ENCODE measurements at places on chromosomes 12 and 14.

DNA sequence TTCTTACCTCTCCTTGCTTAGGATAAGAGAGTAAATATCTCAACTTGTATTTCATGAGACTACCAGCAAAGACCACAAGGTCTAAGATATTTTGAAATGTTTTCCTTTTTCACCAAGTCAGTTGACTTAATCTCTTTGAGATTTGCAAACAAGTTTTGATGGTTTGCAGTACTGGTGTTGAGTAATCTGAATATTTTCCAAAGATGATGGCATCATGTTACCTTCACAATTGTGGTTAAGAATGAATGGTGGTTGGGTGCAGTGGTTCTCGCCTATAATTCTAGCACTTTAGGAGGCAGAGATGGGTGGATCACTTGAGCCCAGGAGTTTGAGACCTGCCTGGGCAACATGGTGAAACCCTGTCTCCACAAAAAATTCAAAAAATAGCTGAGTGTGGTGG lies 225.7 kb downstream of the TMTC2 start:
- DNase-seq, result peak; percentile 33

DNA sequence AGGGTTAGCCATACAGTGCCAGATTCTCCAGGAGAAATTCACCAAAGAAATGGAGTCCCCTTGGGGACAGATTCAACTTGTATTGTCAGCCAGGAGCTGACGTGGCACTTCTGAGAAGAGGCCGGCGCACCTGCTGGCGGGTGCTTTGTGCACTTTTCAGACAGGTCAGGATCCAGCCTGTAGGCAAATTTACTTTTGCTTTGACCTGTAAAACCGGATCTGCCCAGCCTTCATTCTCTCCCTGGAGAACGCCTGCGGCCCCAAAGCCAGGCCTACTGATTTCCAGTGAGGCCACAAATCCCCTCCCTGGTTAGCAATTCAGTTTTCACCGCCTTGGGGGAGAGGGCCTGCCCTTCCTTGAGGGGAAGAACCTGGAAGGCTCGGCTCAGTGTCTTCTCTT lies 17.4 kb downstream of the P2RX4 start:
- DNase-seq, result no peak

DNA sequence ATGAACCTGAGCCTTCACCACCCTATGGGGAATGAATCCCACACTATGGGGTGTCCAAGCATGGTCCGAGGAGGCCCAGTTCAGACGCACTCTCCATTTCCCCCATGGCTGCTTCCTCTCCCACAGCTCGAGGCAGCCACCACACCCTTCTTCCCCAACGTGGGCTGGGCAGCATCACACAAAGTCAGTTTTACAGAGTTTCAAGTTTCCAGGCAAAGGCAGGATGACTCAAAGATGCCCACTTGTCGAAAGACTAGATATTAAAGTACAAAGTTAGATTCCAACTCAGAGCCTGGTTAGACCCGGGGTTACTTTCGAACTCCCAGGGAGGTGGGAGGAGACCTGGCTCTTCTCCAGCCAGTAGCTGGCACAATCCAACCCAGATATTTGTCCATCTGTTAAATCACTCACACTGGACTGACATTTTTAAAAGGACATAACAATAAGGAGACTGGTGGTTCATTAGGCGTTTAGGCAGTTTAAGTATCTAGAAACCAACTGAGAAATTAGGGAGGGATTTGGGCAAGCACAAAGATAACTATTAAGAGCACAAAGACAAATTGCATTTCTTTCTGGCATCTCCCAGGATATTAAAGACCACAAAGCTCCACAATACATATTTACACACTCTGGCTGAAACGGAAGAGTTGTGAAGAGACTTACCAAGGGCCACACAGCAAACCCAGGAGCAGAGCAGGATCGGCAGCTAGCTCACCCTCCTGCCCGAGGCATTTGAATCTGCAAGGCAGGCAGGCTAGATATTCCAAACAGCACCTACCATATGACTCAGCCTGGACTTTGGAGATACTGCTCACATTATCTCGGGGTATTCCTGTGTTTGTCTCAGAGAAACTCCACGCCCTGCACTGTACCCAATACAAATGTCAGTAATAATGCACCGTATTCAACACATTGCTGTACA lies 34.8 kb downstream of the TMCC3 start:
- no peak for DNase-seq

DNA sequence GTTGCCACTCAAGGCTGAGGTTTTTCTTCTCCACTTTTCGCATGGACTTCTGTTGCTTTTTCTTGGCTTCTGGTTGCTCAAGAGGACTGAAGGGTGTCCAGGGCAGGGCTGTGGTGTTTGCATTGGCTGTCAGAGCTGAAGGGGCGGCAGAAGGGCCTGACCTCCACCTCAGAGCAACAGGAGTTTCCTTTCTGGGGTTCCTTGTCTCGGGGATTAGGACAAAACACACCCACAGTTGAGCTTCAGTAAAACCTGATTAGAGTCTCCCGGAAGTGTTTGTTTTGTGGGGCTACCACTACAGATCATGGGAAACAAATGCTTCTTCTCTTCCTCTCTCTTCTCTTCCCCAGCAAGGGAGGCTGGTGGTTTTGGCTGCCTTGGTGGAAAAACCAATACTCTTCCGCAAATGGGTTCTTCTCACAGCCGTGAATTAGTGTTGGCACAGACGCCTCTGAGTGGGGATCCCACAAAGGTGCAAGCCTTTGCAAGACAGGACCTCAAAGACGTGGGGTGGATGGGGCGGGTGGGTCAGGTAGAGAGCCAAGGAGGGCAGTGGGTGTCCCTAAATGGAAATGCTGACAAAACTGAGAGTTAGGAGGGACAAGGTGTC lies 317.7 kb upstream of the TBX3 start:
- DNase-seq, result no peak

GRCh38 chr12:93106910-93107309 lies 177.8 kb upstream of the EEA1 start:
- DNase-seq, result no peak

GRCh38 chr12:10736463-10736862 lies 13.3 kb upstream of the YBX3 start:
- no peak for DNase-seq

DNA sequence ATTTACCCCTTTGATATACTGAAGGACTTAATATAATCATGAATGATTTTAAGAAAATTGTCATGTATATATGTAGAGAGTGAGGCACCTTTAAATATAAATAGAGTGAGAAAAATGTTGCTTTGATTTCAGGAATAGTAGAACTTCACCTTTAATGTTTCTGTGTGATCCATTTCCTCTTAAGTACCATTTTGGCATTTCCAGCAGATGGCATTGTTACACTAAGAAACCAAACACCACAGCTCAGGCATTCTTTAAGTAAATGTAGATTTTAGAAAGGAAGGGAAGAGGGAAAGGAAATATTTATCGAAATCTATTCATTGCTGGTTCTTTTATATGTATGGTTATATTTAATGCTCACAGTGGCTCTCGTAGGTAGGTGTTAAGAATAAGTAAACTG lies 556.7 kb upstream of the FBXO33 start:
- peak; percentile 9 for DNase-seq

- DNase-seq, result peak; percentile 67
Observed at GRCh38 chr12:117367006-117367638, 5.7 kb upstream of the NOS1 start.

DNA sequence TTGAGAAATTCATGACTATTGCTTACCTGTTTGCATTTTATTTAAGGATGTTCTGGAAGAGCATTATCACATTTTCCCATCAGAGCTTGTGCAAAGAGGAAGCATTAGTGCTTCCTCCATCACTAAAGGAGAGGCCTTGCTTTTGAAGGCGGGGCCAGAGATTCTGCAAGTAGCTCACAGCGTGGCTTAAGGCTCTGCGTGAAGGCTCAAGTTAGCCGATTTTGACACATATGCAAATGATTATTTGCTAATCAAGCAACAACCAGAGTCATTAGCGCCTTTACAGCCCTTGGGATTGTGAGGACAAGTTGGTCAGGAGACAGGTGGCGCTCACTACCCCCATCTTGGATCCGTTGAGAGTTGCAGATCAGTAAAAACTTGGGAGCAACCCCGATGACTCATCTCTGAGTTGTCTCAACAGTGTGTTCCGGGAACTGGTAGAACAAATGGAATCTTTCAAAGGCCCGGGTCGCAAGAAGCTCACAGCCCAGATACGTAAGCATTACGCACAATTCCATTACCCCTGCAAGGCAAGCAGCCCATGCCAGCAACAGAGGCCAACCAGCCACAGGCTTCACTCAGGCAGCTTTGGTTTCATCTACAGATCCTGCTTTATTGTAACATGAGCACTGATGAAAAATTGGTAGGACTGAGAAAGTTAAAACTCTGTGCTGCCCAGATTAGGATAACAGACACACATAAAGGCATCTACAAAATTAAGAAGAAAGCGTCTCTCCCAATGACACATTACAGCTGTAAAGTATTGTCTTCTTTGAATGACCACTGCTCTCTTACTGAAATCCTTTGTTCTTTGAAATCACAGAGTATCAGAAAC lies 34.9 kb upstream of the SPTSSA start:
- peak; percentile 97 for DNase-seq

DNA sequence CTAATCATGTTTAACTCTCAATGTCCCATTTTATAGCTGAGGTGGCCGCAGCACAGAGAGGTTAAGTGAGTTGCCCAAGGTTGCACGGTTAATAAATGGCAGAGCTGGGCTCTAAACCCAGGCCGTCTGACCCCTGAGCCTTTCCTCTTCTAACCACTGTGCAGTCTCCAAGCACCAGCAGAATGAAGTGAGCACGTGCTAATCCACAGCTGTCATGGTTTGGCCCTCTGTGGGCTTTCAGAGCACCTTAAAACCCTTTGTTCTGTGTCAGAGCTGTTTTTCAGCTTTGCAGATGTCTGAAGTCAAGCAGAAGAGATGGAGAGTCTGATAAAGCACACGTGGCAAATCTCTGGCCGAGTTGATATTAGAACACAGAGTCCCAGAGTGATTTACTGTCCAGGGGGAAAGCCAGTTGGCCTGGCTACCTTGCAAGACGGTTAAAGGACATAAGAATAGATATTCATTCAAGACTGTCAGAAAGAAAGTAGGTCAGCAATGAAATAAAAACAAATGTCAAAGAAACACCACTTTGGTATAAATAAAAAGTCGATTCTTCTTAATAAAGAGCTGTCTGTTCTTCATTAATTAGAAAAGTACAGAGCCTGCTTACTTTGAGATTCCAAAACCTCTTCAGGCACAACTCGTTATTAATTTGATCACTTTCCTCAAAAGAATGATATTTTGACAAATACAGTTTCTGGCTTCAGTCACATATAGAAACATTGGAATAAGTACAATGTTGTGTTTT lies 107.3 kb downstream of the CRADD start:
- peak; percentile 77 for DNase-seq

- DNase-seq, result no peak
Observed at GRCh38 chr12:47391566-47391965, 311.8 kb upstream of the AMIGO2 start.

GRCh38 chr12:110426406-110426805 lies 22.9 kb upstream of the ANAPC7 start:
- DNase-seq, result peak; percentile 26

DNA sequence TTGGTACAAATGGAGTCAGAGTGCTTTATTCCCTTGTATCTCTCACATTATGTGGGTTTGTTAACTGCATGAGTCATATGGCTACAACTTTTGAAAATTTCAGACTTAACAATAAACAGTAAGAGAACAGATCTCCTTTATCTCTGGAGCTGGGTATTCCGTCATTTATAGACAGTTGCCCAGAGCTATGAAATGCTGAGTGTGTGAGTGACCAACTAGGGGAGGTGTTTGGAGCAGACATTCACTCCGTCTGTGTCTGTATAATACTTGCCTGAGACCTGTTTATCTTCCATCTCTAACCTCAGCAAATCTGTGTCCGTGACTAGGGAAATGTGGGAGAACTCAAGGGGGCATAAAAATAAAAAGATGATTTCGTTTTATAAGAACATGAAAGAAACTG lies 279.9 kb upstream of the FAR2 start:
- peak; percentile 37 for DNase-seq

- DNase-seq, result no peak
Observed at GRCh38 chr12:58812214-58812613, 108.1 kb downstream of the LRIG3 start.

DNA sequence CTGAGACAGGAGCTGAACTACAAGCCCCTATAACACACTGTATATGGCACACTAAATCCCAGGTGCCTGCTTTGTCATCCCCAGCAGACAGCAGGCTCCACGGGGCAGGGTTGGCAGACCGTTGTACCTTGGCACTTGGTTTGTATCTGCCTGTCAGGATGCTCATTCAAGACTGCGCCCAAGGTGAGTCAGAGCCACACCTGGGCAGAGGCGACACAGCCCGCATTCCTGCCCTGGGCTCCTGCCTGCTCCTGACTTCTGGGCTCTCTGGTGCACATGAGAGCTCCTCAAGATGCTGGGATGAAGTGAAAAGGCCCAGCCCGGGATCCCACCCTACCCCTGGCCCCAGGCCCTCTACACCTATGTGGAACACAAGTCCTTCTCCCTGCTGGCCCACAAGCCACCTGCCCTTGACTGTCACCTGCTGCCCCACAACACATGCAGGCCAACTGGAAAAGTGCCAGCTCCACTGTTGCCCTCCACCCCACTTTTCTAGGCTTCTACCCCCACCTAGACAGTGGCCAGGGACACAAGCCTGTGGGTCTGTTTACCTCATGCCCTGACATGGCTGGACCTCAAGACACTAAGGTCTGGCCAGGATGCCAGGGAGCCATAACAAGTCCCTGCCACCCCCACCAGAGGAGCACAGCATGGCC lies 30.8 kb upstream of the PNMA1 start:
- DNase-seq, result no peak

- DNase-seq, result no peak
Observed at GRCh38 chr12:31297572-31298514, 28.1 kb downstream of the SINHCAF start.

- DNase-seq, result no peak
Observed at GRCh38 chr12:25939606-25940005, 18.9 kb upstream of the RASSF8 start.

- DNase-seq, result no peak
Observed at GRCh38 chr12:74489543-74489942, 48.1 kb upstream of the ATXN7L3B start.

DNA sequence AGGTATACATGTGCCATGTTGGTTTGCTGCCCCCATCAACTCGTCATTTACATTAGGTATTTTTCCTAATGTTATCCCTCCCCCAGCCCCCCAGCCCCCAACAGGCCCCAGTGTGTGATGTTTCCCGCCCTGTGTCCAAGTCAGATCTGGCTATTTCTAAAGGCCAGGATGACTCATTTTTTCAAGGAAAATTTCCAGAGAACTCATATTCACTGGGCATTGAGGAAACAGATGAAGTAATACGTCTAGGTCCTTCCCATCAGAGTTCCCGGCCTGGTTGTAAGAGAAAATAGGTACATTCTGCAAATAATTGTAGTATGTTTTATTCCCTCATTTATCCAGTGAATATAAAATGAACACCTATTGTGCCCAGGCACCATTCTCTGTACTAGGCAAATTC lies 345.2 kb downstream of the BCL11B start:
- no peak for DNase-seq

GRCh38 chr14:68312884-68313610 lies 479.8 kb downstream of the ZFP36L1 start:
- DNase-seq, result no peak

DNA sequence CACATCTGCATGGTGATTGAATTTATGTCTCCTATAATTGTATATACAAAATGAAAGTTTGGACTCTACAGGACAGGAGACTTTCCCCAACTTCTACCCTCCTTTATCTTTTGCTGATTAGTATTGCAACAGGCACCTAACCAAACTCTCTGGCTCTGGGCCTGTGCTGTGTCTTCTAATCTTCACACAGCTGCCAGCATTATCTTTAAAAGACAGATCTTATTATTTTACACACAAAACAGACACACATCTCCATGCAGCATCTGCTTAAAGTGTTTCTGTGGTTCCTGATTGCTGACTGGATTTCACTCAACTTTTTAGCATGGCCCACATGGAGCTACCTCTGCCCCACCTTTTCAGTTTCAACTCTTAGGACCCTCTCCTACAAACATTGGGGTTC lies 154.9 kb upstream of the PELI2 start:
- no peak for DNase-seq

GRCh38 chr14:86892152-86892956 lies 1100.6 kb downstream of the GALC start:
- peak; percentile 72 for DNase-seq
